T-cell (primary cell): ENCODE measurements at places on chromosomes 5 and 9.

DNA sequence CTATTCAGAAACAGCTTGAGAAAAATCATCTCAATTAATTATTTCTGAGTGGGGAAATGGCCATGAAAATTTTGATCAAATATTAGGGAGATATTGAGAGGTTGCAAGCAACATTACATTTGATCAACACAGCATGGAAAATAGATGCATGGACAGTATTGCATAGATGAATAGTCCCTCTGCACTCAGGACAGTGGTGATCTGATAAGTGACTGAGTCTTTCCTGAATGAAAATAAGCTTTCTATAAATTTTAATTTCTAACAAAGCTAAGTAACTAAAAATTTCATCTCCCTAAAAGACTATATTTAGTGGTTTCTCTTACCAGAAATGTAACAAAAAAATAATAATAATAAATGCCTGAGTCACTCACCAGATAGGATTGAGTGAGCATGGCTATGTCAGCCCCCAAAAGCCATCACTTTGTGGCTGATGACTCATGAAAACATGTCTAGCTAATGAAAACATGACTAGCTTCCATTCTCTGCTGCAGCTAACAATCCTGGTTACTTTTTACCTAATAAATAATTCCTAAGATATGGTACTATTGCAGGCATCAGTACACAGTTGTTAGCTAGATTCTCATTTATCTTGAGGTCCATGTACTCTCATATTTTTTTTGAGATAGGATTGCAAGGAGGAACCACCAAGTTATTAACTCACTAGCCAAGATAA is 1294.8 kb upstream of the ACO1 start:
- DNase-seq = no peak

GRCh38 chr5:179614745-179615144 is 8.7 kb downstream of the HNRNPH1 start:
- no peak for DNase-seq

DNA sequence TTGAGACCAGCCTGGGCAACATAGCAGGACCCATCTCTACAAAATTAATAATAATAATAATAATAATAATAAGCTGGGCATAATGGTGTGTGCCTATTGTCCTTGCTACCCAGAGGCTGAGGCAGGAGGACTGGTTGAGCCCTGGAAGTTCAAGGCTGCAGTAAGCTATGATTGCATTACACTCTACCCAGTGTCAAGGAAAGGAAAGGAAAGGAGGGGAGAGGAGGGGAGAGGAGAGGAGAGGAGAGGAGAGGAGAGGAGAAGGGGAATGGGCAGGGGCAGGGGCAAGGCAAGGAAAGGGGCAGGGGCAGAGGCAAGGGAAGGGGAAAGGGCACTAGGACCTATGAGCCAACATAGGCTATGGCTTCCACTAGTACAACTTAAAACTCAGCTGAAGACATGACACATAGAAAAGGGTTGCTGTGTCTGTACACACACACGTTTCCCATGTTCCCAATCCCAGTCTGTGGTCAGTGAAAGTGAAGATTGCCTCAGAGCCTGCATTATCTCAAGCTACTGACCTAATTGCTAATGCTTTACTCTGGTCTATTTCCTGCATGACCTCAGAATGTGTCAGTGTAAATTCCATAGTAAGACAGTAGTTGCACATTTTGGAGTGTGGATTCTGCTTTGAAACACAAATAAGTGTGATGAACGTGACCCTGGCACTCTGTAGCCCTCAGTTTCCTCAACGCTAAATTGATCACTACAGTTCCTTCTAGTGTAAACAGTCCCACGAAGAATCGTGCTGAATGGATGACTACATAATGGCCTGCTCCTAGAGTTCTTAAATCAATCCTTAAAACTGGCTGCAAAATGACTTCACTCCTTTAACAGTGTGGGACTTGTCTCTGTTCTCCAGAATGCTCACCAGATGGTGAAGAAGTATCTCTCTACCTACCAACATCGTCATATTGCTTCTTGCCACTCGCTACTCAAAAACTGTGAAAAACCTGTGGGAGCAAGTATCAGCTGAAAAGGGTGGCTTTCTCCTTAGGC is 497.0 kb downstream of the RAB3C start:
- no peak for DNase-seq

DNA sequence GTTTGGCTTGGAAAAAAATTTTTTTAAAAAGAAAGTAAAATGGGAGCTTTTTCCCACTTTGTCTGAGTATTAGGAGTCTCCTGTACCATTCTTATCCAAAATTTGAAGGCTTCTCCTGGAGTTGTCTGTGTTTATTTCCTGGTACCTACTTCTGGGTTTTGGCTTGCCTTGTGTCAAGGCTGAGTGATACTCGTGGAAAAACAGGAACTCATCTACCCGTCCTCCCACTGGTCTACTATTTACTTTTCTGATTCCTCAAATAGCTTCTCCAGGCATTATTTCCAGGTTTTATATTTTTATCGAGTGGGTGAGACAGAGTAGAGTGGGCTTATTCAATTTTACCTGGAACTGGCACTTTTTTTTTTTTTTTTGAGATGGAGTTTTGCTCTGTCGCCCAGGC is 99.4 kb downstream of the RMI1 start:
- no peak for DNase-seq

- no peak for DNase-seq
Measured at GRCh38 chr9:78539904-78540303, 243.0 kb downstream of the PSAT1 start.

GRCh38 chr9:74742792-74743730 is 144.7 kb downstream of the TRPM6 start:
- no peak for DNase-seq

- DNase-seq = no peak
Measured at GRCh38 chr5:124582561-124582840, 163.9 kb downstream of the ZNF608 start.

- no peak for DNase-seq
Measured at GRCh38 chr9:89562186-89562814, 42.5 kb upstream of the GADD45G start.

- DNase-seq = no peak
Measured at GRCh38 chr5:58852566-58852965, 269.7 kb downstream of the RAB3C start.
